Fibroblast of lung (primary cell): ENCODE measurements at places on chromosomes 1 and 21.

GRCh38 chr21:18937337-18937736 is 533.8 kb upstream of the TMPRSS15 start:
- no peak for DNase-seq

DNA sequence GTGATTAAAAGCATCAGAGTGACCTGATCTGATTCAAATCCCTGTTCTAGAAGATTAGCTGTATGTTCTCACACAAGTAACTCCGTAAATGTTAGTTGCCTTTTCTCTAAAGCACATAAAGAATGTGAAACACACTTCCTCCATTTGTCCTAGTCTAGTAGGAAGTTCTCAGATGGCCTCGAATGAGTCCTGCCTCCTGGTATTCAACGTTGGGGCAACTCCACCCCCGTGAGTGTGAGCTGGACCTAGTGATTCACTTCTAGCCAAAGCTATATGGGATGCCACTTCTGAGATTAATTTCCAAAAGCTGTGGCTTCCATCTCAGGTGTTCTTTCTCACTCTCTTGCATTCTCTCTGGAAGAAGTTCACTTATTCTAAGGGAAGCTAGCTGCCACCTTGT is 267.6 kb downstream of the GPATCH2 start:
- DNase-seq = no peak

DNA sequence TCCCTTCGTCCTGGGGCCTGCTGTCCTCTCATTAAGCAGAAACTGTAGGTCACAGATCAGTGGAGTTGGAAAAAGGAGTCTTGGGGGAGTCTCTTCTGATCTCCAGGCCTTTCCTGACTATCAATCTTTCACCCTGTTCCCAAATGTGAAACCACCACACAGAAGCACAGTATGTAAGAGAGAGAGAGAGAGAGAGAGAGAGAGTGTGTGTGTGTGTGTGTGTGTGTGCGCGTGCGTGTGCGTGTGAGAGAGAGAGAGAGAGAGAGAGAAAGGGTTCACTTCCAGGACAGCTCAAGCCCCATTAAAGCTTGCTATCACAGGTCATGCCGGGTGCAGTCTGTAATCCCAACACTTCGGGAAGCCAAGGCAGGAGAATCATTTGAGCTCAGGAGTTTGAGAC is 1.5 kb upstream of the TTC24 start:
- no peak for DNase-seq

GRCh38 chr1:115136106-115136505 is 46.8 kb upstream of the TSPAN2 start:
- peak; percentile 51 for DNase-seq

- DNase-seq = no peak
These were observed 480.0 kb downstream of the PTPRU start for GRCh38 chr1:29716306-29716705.

DNA sequence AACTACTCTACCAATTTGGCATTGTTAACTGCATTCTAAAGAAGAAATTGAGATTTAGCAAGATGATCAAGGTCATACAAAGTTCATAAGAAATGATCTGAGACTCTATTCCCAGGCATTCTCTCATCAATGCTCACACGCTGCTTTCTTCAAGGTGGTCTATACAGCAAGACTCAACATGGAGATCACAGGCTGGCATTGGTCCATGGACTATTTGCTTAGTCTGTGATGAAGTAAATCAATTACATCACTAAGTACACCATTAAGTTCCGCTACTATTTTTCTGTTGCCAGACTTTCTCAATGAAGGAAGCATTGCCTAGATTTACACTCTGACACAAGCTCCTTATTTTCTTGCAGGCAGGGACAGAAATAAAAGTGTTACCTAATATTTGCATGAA is 51.9 kb upstream of the CYP2J2 start:
- DNase-seq = peak; percentile 17

- no peak for DNase-seq
These were observed 192.7 kb upstream of the NFIA start for GRCh38 chr1:60889709-60890108.
